ENCODE measurements at places on chromosomes 5 and 9.

- DNase-seq: no peak
These were observed 375.0 kb downstream of the MAN2A1 start for GRCh38 chr5:110064603-110065268.

DNA sequence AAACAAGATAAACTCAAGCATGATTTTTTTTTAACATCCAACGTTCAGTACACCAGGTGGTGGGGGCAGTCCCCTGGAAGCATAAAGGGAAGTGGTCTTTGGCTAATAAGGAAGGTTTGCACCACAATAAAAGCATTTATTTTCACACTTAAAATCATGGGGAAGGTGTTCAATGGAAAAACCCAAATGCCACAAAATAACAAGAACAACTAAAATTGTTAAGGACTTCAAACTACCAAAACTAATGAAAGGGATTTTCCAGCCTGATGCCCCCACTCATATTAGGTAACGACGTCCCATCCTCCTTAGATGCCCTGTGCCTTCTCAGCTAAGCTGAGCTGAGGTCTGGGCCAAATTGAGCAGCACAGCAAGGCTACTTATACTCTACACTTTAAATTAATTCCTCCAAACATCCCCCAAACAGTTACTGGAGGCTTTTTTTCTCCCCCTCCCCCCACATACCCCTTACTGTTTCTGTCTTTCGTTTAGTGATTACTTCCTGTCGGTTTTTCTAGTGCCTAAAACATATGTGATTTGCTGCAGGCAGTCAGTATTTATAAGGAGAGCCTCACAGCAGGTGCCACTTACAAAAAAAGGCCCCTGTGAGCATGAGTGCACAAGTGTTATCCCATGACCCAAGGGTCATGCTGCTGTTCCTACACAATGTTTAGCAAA, 259.7 kb upstream of the ZNF608 start:
- DNase-seq: no peak

GRCh38 chr5:149211566-149211965, 60.1 kb upstream of the AFAP1L1 start:
- no peak for DNase-seq

DNA sequence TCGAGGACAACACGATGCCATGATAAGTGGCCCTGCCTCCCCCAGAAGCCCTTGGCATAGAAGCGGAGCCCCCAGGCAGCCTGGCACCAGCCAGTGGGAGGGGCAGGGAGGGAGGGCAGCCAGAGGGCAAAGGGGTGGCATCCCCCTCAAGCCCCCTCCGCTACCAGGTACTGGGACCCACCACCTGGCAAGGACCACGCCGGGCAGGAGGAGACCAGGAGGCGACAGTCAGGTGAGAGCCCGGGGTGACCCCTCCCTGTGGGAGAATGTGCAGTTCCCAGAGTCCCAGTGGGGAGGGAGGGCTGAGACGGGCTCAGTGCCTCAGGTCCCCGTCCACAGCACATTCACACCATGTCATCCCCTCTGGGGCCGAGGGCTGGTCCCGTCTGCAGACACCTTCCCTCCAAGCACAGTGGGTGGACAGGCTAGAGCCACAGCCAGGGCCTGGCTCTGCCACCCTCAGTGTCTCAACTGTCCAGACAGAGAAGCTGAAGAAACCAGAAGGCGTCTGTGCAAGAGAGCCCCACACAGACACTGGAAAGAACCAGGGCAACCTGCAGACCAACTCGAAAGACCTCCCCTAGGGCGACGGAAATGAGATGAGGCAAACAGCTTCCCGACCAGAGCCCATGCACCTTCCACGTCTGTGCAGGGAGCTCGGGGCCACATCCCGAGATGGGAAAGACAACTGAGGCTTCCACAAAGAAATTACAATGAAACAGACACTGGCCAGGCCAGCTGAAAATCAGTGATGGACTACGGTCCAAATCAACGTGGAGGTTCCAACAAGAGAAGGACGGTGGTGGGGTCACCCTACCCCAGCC, 11.1 kb downstream of the BRD3 start:
- no peak for DNase-seq

GRCh38 chr5:61599370-61600122, 267.5 kb downstream of the ZSWIM6 start:
- DNase-seq: no peak

- no peak for DNase-seq
These were observed 214.2 kb downstream of the ELAVL2 start for GRCh38 chr9:23611869-23612268.

DNA sequence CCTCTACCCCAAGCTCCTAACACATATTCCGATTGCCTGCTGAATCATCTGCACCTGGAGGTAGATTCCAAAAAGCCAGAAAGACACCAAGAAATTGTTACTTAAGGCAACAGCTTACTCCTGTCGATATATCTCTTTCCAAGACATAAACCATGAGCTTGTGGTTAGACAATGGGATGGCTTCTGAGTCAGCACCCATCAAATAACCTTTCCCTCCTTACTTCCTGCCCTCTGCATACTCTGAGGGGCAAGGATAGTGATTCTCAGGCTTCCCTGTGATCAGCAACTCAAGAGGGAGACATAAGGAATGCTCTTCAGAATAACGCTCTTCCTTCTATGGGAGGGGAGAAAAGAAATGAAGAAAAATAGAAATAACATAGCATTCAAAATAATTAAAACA, 70.9 kb downstream of the TMEM215 start:
- no peak for DNase-seq

DNA sequence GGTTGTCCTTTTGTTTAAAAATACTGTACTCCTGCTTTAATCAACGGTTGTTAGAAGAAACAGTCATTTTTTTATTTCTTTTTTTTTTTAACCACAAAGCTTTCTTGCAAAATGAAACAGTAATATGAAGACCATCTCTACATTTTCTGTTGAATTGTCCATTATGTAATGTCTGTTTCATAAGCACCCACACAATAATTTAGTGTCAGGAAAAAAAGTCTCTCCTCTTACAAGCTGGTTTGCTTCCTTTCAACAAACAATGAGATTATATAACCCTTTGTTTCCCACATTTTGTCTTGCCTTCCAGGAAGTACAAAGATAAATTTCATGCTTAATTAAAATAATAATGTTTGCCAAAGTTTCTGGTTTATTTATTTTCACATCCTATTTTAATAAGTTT, 16.7 kb downstream of the CTNNAL1 start:
- no peak for DNase-seq

All from stimulated activated CD4-positive, alpha-beta T cell treated with anti-CD3 and anti-CD28 coated beads, Interleukin-1b, Interleukin-23, amount 100 ng/mL, for 1 hour (primary cell).